ENCODE measurements at places on chromosomes 4 and X. TPM values are rescaled to one million over a fixed set of nuclear protein-coding genes. Genes with fewer than 3 reads are reported as not detected.

DNA sequence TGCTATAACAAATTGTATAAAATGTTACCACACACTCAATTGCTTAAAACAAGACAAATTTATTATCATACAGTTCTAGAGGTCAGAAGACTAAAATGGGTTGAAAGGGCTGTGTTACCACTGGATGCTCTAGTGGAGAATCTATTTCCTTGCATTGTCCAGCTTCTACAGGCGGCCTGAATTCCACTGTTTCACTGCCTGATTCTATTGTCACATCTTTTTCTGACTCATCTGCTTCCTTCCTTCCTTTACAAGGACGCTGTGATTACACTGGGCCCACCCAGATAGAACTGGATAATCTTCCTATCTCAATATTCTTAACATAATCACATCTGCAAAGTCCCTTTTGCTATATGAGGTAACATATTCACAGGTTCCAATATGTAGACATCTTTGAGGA lies 19.4 kb upstream of the ARMCX1 start:
- DNase-seq, result no peak

DNA sequence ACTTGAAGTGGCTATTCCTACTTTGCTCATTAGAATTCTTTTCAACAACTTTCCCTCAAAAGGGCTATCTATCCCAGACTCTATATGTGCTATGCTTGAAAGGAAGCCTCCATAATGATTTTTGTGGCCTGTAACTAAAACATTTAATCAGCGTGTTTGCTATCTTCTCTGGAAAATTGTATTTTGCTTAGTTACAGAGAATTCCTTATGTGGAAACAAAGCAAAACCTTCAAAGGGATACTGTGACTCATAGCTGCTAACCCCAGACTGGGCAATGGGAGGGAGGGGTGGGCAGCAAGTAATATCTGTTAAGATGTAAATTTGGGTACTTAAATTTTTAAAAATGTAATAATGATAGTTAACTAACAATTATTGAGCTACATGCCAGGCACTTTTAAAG lies 3.7 kb downstream of the SLC25A14 start:
- no peak for DNase-seq

GRCh38 chr4:384311-385010 lies 46.8 kb downstream of the ZNF141 start:
- DNase-seq, result no peak

DNA sequence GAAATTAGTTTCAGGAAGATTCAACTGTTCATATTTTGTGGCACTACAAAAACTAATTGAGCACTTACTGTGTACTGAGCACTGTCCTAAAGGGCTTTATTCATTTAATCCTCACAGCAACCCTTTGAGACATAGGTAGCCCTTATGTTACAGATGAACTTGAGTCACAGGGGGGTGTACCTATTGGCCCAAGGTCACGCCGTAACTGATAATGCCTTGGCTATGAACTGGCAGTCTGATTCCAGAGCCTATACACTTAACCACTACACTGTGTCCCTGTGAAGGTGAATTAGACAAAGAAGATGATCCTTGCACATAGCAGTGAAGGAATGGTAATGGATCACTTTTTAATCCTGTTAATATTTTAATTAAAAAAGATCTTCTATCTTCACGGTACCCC lies 12.0 kb downstream of the TMEM165 start:
- no peak for DNase-seq

DNA sequence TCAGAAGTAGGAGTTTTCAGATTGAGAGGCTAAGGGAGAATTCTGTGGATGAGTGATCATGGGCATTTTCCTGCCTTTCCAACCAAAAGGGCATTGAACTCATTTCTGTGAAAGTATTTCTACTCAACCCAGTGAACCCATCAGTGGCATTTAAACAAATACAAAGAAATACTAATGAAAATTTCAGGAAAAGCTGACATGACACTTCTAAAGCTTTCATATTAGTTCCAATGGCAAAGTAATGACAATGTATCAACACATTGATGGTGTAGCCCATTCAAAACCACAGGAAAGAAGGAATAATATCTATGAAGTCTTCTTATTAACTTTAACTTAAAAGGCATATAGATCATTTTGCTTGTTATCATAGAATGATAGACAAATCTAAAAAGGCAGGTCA lies 183.5 kb upstream of the ANXA10 start:
- DNase-seq, result no peak

DNA sequence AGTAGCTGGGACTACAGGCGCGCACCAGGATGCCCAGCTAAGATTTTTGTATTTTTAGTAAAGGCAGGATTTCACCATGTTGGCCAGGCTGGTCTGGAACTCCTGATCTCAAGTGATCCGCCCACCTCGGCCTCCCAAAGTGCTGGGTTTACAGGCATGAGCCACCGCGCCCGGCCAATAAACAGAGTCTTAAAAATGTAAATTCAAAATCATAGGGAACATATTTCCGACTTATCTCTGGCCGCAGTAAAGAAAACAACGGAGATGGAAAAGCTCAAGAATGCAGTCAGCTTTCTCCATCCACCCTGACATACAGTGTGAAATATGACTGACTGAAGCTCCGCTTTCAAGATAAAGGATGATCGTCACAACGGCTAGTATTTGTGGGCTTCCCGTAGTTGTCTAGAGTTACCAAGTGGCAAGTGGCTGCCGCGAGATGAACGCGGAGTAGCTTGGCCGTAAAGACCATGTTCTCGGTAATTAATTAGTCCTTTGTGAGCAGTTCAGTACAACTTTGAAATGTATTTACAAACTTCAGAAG lies 495.1 kb upstream of the FAT1 start:
- DNase-seq, result no peak

Gene SPANXN4
- total RNA-seq, result not detected

Gene AMBN
- 0.19 TPM for total RNA-seq

Gene ANAPC4
- 29.8 TPM for total RNA-seq

Gene RNF175
- total RNA-seq, result 0.19 TPM

Gene FAM47A
- total RNA-seq, result not detected

Gene NXF2B
- not detected for total RNA-seq

Gene PROM1
- 1.1 TPM for total RNA-seq

Gene SERPINA7
- 0.05 TPM for total RNA-seq
